ENCODE measurements at places on chromosomes 2 and 18.

- DNase-seq: no peak
These were observed 2.1 kb upstream of the GALNT3 start for GRCh38 chr2:165796129-165796528.

DNA sequence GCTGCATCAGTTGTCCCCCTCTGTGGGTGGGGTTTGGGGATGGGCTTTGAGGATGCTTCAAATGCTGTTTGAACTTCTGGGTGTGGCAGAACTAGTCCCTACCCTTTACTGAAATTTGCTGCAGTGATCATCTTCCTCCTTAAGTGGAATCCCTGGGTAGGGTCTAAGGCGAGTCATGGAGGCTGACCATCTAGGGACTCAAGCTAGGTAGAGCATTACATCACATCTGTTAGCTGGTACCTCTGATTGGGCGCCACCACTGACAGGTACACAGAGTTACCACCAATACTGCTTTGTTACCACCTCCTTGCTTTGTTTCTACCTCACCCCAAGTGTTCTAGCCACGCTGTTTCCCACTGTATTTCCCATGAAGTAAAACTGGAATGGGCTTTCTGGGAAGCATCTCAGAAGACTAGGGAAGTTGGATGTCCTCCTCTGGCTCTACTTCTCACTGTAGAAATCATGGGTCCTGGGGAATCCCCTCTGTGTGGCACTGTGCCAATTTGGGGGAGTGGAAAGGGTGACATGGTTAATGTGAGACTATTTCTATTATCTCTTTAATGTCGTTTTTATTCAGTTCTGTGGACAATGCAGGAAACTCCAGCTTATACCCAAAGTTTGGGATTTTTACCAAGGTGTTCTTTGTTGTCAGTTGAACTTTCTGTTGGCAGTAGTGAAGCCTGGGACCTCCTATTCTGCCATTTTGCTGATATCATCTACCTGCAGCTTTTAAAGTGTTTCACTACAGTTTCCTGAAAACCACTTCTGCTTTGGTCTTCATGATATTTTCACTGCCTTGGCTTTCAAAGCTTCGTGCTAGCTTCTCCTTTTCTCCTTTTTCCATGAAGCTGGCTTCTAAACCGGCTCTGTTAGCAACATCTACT, 14.5 kb upstream of the SULT1C4 start:
- DNase-seq: no peak

GRCh38 chr2:39954346-39954745, 175.3 kb upstream of the THUMPD2 start:
- no peak for DNase-seq

DNA sequence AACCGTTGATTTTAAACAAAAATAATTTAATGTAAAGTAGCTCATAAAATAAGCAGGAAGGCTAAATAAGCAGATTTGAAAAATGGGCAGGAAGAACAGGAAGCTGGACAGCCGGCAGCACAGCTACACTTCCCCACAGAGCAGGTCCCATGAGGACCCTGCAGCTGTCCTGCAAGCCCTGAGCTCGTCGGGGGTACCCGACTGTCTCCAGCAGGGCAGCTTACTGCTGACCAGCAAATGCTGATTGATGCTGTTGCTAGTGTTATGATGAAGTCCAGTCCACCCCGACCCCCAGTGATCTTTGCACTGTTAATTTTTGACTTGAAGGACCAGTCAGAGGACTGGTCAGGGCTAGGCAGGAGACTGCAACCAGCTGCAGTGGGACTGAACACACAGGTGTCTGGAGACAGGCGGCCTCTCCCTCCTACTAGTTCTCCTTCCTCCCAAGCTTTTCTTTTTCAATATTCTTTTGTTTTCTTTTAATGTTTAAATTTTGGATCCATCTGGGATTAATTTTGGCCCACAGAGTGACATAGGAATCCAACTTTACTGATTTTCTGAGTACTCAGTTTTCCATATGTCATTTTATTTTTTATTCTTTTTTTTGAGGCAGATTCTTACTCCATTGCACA, 27.7 kb downstream of the POLE4 start:
- no peak for DNase-seq

DNA sequence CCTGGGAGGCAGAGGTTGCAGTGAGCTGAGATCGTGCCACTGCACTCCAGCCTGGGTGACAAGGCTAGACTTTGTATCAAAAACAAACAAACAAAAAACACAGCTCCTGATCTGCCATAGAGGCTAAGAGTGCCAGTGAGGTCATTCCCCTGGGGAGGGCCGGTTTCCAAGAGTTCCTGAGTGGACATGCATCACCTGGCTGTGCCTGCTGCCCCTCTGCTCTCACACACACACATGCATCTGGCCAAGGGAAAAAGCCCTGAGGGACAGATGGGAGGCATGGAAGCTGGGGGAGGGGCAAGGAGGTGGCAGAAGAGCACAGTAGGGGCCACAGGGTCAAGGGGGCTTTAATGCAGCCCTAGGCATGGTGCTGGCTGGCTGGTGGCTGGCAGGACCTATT, 60.4 kb downstream of the ZBTB7C start:
- no peak for DNase-seq

DNA sequence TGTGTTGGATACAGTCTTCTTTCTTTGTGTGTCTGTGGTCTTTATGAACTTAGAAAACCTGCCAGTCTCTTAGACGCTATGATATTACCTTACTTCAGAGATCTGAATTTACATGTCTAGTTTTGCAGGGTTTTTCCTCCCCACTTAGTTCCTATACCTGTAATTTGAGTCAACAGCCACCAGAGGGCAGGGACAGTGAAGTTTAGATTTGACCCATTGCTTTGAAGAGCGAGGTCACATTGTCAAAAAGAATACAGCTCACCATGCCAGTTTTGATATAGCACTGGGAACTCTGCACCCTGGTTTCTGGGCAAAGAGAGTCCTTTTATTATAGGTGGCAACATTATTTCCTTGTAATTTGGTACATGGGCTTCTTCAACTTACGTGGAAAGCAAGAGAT, 102.3 kb downstream of the MAPK4 start:
- no peak for DNase-seq

DNA sequence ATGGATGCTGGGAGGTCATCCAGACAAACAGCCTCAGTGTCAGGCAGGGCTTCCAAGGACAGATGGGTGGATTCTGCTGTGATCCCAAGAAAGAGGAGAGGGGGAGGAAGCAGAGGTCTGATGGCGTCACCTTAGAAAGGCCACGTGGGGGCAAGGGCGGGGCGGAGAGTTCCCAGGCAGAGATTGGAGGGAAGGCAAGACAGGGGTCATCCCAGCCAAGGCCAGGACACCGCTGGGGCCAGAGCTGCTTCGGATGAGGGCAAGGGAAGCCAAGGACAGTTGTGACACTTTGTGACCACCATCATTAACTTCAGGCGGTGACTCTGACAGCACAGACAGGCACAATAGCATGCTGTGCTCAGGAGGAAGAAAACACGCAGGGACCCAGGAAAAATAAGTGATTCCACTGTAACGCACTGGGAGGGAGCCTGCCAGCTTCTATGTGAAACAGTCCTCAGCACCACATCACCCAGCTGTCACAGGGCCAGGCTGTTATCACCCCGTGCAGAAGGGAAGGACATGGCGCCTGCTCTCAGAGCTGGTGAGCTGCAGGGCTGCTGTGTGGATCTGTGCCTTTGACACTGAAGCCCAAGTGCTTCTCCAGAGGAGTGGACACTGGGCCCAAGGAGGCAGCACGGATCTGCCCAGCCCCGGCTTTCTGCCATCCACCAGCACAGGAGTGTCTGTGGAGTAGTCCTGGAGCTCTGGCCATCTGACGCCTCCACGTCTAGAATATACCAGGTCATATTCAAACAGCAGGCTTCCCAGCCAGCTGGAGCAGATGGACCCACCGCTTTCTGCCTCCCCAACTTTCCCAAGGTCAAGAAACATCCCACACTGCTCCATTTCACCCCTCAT, 204.1 kb downstream of the NDUFA10 start:
- no peak for DNase-seq

Data from stimulated activated CD8-positive, alpha-beta memory T cell treated with anti-CD3 and anti-CD28 coated beads, Interleukin-4, amount 100 ng/mL, for 1 hour (primary cell).